Right lobe of liver (tissue), 6 donors: ENCODE measurements at places on chromosomes 2 and 18. TPM values are rescaled to one million over a fixed set of nuclear protein-coding genes. Genes with fewer than 3 reads are reported as not detected.

DNA sequence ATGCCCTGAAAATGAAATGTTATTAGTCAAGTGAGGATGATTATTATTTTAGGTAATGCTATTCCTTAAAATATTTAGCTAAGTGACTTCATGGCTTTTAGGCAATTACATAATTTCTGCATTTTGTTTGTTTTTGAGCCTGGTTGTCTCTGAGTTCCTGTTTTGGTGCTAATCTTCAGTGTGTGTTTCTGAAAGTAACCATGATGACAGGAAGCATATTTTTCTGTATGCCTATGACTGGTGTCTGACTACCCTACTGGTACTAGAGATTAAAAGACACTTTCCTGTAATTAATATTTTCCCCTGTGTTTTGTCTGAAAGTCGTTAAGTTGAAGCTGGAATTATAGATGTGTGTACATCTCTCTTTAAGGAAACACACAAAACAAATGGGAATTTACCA, 295.0 kb upstream of the SPRED2 start:
- no peak for DNase-seq

GRCh38 chr2:71748227-71748626, 294.9 kb downstream of the DYSF start:
- DNase-seq = no peak

GRCh38 chr2:64383016-64383591, 70.9 kb upstream of the LGALSL start:
- DNase-seq = no peak

- DNase-seq = no peak
These were observed 104.7 kb upstream of the CDCA7 start for GRCh38 chr2:173249661-173250641.

DNA sequence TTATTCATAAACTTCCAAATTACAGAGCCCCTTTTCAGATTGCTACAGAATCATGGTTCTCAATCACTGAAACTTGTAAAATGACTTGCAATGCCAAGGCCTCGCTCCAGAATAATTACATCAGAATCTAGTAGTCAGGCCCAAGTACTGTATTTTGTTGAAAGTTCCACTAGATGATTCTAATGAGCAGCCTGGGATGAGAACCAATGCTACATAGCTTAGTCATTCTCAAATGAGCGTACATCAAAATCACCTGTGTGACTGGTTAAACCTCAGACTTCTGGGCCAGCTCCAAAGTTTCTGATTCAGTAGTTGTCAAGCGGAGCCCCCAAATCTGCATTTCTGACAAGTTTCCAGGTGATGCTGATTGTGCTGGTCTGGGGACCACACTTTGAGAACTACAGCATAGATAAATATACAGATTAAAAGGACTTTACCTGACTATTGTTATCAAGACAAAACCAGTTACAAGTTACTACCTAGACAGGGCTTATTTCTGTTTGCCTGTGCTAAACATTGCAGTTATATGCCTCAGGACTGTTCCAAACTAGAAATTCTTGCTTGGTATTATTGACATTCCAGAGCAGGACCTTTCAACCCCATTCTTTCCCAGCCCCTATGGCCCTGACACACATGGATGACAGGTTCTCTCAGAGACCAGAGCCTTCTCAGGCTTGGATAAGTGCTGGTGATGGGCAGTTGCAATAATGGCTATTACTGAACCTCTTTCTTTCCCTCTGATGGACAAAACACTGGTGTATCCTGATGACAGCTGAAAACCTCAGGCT, 83.1 kb downstream of the UPP2 start:
- no peak for DNase-seq

DNA sequence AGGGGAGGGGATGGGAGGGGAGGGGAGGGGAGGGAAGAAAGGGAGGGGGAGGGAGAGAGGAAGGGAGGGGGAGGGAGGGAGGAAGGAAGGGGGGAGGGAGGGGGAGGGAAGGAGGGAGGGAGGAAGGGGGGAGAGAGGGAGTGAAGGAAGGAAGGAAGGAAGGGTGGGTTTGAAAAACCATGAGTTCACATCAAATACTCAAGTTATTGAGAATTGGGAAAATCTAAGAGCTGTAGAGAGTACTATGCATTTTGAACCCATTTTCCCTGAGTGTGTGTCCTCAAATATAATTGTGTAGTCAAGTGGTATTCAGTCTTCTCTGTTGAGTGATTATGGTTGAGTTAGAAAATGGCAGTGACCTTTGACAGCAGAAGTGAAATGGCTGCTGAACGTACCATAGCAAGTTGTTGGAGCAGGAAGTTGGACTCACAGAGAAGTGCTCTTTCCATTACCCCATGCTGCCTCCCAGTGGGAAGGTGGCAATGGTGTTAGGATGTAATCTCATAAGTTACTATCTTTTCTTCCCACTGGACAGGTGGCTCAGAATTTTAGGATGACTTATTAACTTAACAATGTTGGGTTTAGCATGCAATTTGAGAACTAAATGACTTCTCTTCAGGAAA, 214.6 kb downstream of the SETBP1 start:
- peak; percentile 53 for DNase-seq

- no peak for DNase-seq
These were observed 297.5 kb downstream of the PIEZO2 start for GRCh38 chr18:10851824-10852319.

TMEM200C gene
- 1.6 TPM for total RNA-seq

C2orf81 gene
- total RNA-seq = 0.20 TPM

UGT1A8 gene
- 0.51 TPM for total RNA-seq
